H1 (cell line): ENCODE measurements at places on chromosomes 1 and 21. TPM values are rescaled to one million over a fixed set of nuclear protein-coding genes. Genes with fewer than 3 reads are reported as not detected.

The ANKRD45 gene
- 0.33 and 0.41 TPM in 2 replicates for polyA plus RNA-seq

The FMOD gene
- polyA plus RNA-seq = 0.17 and 0.20 TPM in 2 replicates

The ATP1A2 gene
- polyA plus RNA-seq = 40.8 and 54.2 TPM in 2 replicates

- no peak for DNase-seq
These were observed 21.7 kb upstream of the IL12RB2 start for GRCh38 chr1:67285780-67286488.

DNA sequence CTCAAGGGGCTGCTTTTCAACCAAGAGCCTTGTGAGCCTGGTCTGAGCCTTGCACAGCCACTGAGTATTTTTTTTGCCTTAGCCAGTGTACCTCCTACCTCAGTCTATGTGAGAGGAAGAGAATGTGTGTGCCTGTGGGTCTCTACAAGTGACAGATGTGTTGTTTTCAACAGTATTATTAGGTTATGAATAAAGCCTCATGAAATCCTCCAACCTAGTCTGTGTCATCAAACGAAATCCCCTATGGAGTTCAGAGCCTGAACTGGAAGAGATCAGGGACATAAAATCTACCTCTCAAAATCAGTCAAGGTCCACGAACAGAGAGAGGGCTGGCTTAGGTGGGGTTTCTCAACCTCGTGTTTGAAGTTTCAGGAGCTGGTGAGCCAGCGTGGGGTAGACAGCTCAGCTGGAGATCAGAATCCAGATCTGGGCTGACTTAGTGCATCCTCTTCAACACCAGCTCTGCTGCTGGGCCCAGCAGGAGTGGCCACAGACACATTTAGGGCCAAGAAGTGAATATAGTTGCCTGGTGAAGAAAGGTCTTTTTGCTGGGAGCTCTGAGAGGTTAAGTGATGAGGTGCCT, 8.2 kb downstream of the XKR8 start:
- no peak for DNase-seq

- DNase-seq = peak; percentile 41
These were observed 11.5 kb upstream of the PADI1 start for GRCh38 chr1:17193222-17194132.

GRCh38 chr1:193131266-193131860, 9.5 kb downstream of the CDC73 start:
- no peak for DNase-seq

- DNase-seq = peak; percentile 49
These were observed 180.1 kb downstream of the ZBTB18 start for GRCh38 chr1:244231193-244231571.

GRCh38 chr1:54304518-54304917, 101.7 kb downstream of the SSBP3 start:
- no peak for DNase-seq
